Right atrium auricular region (tissue), 2 donors: ENCODE measurements at places on chromosomes 13 and 19.
A peak's percentile ranks its signal among the peaks of the same experiment; 100 is the strongest.

GRCh38 chr19:54684527-54684926 lies 21.7 kb downstream of the LILRB4 start:
- DNase-seq, result no peak

- DNase-seq, result no peak
Measured at GRCh38 chr13:114179087-114179658, at the start of gene CFAP97D2. CFAP97D2 (plus strand) TSS chr13:114179257; CDS start chr13:114179331, 74 bp downstream.

GRCh38 chr19:3095441-3096191 lies 1.5 kb downstream of the GNA11 start:
- DNase-seq, result no peak

DNA sequence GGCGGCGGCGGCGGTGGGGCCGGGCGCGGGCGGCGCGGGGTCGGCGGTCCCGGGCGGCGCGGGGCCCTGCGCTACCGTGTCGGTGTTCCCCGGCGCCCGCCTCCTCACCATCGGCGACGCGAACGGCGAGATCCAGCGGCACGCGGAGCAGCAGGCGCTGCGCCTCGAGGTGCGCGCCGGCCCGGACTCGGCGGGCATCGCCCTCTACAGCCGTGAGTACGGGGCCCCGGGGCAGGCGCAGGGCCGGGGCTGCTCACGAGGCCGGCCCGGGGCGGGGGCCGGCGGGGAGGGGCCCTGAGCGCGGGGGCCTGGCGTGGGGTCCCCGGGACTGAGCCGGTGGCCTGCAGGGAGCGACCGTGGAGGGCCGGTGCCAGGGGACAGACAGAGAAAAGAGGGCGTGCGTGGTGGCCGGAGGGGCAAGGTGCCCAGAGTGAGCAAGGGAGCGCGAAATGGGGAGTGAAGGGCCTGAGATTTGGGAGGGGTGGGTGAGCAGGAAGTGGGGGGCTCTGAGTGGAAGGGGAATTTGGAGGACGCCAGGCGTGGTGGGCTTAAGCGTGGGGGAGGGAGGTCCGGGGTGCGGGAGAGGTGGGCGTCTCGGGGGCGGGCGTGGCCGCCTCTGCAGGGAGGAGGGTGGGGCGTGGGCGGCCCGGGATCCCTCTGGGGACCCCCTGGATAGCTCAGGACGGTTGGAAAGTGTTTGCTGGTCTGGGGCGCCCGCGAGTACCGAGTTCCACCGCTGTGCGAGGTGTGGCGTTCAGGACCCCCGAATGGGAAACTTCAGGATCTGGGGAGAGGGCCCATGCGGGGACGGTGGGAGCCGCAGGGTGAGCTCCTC lies 575 bp downstream of the CARM1 start:
- DNase-seq, result no peak

GRCh38 chr19:39768786-39769185 lies 9.9 kb upstream of the LEUTX start:
- DNase-seq, result no peak

DNA sequence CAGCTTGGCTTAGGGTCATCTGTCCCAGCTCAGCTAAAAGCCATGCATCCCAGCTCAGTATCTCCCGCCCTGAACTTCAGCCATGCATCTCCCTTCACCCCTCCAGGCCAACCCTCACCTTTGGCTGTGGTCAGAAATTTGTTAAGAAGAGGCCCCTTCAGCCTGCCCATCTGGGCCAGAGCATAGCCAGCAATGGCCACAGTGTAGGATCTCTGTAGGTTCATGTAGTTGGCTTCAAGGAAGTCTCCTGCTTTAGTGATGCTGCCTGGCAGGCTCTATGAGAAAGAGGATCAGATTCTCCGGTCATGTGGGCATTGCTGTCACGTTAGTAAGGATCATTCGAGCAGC lies 16.6 kb upstream of the TNFSF14 start:
- DNase-seq, result no peak

GRCh38 chr19:48872182-48872883 lies at the start of gene PPP1R15A:
PPP1R15A (plus strand) TSS chr19:48872421; CDS start chr19:48873234, 813 bp downstream.
- DNase-seq, result peak; percentile 100

DNA sequence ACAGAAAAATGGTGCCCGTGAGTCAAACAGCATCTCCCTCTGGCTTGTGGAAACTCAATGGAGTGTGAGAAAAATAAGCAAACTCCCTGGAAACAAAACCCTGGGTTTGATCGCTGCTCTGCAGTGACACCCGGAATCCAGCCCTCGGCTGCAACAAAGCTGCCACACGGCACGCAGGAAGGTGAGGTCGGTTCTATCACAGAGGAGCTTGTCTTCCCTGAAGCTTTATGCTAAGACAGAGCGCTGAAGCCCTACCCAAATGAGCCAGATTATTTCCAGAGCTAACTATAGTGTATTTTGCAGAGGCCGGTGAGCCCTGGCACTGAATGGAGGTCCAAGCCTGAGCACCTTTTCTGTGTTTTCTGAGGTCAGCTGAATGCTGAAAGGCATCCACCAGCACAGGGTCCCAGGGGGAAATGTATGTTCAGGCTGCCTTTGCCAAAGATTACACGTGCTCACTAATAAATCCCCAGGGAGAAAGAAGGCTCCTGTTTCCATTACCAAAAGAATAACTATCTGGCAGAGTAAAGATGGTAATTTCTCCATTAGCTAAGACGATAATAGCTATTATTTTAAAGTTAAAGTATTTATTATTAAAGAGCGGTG lies 77.8 kb downstream of the TSHZ3 start:
- DNase-seq, result no peak
